Stimulated activated CD4-positive, alpha-beta T cell treated with anti-CD3 and anti-CD28 coated beads, Interleukin-1b, Interleukin-23, amount 100 ng/mL, for 1 hour (primary cell): ENCODE measurements at places on chromosomes 12 and 14.

DNA sequence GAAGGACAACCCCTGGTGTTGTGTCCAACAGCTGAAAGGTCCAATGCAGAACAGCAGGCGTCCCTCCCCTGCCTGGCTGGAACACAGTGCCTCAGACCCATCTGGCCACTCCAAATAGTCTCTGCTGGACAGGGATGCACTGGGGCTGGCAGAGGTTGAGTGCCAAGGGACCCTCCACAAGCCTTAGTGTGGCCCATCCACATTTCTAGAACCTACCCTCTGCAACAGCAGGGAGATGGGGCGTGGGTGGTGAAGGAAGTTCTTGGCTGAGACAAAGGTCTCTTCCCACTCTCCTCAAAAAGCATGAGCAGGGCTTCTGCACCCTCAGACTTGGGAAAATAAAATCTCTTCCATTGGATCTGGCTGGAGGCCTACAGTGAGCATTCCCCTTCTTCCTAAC lies 36.5 kb downstream of the LTBP2 start:
- no peak for DNase-seq

DNA sequence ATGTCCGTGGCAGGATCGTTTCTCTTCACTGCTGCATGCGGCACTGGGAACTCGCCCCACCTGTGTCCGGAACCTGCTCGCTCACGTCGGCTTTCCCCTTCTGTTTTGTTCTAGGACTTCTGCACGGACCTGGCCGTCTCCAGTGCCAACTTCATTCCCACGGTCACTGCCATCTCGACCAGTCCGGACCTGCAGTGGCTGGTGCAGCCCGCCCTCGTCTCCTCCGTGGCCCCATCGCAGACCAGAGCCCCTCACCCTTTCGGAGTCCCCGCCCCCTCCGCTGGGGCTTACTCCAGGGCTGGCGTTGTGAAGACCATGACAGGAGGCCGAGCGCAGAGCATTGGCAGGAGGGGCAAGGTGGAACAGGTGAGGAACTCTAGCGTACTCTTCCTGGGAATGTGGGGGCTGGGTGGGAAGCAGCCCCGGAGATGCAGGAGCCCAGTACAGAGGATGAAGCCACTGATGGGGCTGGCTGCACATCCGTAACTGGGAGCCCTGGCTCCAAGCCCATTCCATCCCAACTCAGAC lies 1.2 kb downstream of the FOS start:
- DNase-seq: no peak

GRCh38 chr12:16437281-16437816 lies 89.9 kb downstream of the MGST1 start:
- DNase-seq: no peak

- no peak for DNase-seq
Measured at GRCh38 chr14:100890061-100890850, 13.3 kb downstream of the RTL1 start.

GRCh38 chr12:121167232-121167820 lies 34.6 kb downstream of the P2RX7 start:
- no peak for DNase-seq

DNA sequence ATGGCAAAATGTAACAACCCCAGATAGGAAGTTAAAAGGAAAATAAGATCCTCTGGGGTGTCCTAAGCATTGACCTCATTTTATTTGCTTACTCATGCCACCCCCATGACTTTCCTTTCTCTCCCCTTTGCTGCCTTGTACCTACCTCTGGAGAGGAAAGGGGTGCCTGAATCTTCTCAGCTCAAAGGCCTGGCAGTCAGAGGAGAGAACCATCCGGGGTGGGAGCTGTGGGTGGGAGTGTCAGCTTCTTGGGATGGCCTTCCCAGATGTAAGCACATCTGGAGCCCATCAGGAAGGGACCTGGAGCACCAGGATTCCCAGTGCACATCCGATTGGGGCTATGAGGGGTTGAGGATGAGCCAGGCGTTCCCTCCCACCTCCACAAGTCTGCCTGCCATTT lies 5.2 kb upstream of the ITGA5 start:
- DNase-seq: no peak

- no peak for DNase-seq
Measured at GRCh38 chr12:70031046-70031445, 206.0 kb downstream of the MYRFL start.

DNA sequence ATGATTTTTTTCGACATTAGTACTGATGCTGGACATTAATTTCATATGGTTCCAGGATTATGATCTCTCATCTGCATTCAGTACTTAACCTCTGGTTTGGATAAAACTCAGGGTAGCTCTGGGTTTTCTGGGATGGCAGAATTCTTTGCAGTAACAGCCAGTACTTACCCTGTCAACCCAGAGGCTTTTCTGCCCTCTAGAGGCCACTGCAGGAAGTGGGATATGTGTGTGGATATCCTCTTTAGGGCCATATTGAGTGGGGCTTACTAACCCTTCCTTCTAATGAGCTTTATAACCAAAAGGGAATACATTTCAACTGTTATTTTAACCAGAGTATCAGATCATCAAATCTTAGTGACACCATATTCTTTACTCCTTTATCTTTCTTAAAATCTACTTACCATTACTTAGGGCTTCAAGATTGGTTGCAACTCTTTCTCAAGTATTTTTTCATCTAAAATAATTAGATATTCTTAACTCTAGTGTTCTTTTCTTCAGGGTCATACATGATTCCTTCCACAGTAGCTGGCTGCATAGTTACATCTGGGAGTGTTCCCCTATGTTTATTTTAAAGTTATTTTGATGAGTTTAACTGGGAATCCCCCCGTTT lies 488.0 kb upstream of the STXBP6 start:
- no peak for DNase-seq
